ENCODE measurements at places on chromosomes 7 and 10. TPM values are rescaled to one million over a fixed set of nuclear protein-coding genes. Genes with fewer than 3 reads are reported as not detected.

LRRN3 gene
- 196 TPM for total RNA-seq

NPC1L1 gene
- total RNA-seq = not detected

FEZF1 gene
- not detected for total RNA-seq

H2BK1 gene
- total RNA-seq = not detected

VPS37D gene
- total RNA-seq = 0.26 TPM

LRIT1 gene
- not detected for total RNA-seq

IQUB gene
- total RNA-seq = not detected

TMEM184A gene
- total RNA-seq = not detected

GIMAP8 gene
- 22.3 TPM for total RNA-seq

NEURL1 gene
- 1.1 TPM for total RNA-seq

AGAP5 gene
- total RNA-seq = 10.0 TPM

UMAD1 gene
- total RNA-seq = 12.3 TPM

BMS1 gene
- 17.5 TPM for total RNA-seq

DNA sequence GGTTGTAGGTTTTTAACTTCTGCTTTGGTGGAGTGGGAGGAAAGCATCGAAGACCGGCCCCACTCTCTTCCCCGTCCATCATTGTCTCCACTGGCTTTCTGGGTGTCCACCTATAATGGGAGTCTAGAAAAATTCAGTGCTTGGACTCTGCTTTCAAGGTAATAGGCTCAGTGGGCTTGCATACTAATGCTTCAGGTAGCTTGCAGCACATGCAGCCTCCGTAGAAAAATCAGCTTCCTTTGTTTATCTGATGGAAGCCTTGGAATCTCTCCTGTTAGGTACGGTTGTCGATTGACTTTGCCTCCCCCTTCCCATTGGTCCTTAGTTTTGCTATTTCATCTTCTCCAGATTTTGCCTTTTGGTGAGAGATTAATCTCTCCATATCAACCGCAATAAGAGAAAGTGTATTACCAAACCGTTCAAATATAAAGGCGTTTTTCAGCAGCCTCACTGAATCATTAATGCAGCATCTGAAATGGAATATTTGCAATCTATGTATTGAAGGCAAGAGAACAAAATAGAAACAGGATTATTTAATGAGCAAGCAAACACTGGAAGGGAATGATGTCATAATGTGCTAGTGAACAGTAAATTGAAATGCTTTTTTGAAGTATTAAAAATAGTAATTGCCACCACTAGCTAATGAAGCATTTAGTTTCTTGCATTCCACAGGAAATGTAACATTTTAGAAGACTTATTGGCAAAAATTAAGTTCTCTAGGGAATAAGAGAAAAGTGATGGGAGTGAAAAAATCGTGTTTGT lies 944 bp downstream of the AVL9 start:
- H3K27me3 ChIP-seq = no peaks in the 10 kb centered on the region
- DNase-seq = no peak
- peak overlapping the region; percentile 99 for H3K27ac ChIP-seq
- H3K4me1 ChIP-seq = peaks cover 47% of the 10 kb centered on the region

GRCh38 chr7:148700661-148701064 lies 2.0 kb downstream of the CUL1 start:
- H3K4me3 ChIP-seq = peak overlapping the region; percentile 90
- H3K27me3 ChIP-seq = peaks cover 8% of the 10 kb centered on the region
- H3K36me3 ChIP-seq = peaks cover 11% of the 10 kb centered on the region
- H3K4me1 ChIP-seq = peaks cover 59% of the 10 kb centered on the region
- DNase-seq = peak; percentile 63

GRCh38 chr7:24718431-24718831 lies 38.8 kb downstream of the GSDME start:
- H3K4me3 ChIP-seq = no peak overlapping the region
- no peak overlapping the region for H3K27ac ChIP-seq
- peaks cover 23% of the 10 kb centered on the region for H3K4me1 ChIP-seq

DNA sequence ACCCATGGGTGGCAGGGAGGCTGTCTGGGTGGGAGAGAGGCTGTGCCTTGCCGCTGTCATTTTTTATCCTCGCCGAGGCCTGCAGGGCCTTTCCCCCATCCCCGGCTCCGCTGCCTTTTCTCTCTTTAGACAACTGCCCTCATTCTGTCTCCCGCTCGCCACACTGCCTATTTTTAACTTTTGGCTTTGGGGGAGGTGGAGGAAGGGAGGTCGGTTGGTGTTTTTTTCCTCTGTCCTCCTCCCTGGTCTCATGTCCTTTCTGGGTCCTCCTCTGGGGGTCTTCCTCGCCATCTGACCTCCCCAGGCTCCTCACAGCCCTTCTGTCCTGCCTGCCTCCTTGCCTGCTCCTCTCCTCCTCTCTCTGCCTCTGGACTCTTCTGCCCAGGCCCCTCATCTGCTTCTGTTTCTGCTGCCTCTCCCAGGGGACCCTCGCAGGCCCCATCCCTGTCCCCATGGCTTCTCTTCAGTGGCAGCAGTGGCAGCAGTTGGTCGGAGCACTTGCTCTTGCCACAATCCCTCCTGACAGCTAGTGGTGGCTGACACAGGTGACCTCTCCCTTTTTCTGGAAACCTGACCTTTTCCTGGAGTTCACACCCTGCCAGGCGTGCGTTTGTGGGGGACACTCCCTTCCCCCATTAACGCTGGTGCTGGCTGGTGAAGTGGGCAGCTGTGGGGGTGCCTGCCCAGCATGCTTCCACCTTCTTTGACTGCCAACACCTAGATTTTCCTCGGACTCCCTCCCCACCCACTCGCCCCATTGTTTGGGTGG lies 19.5 kb upstream of the PCBD1 start:
- no peak for DNase-seq
- no peak overlapping the region for H3K4me3 ChIP-seq
- no peaks in the 10 kb centered on the region for H3K4me1 ChIP-seq
- H3K27ac ChIP-seq = no peak overlapping the region

DNA sequence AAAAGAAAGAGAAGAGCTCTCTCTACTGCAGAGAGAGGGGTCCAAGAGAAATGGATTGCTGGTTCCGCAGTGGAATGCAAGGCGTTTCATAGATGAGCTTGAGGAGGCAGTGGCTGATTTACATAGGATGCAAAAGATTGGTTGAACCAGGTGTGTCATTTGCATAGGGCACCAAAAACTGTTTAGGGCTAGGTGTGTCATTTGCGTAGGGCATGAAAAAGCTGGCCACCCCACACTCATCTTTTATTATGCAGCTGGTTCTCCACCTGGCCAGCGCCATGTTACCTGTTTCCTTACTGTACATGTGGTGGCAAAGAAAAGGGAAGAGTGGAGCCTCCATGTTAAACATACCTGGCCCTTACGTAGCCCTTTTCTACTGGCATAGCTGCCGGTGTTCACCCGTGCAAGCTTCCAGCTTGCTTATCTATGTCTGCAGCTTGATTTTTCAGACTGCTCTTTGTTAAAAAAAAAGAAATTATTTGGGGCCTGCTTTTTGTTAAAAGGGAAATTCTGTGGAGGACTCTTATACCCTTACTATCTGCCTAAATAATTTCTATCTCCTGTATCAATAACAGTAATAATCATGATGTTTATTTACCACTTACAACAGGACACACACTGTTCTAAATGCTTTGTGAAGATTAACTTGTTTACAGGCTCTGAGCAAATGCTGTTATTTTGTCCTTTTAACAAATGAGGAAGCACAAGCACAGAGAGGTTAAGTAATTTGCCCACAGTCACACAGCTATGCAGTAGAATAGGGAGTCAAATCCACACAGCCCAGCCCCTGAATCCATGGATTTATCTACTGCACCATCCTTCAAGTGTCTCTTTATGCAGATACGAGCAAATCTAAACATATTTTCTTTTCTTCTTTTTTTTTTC lies 33.3 kb downstream of the CASP7 start:
- DNase-seq = no peak
- no peaks in the 10 kb centered on the region for H3K27me3 ChIP-seq

- DNase-seq = no peak
- H3K4me1 ChIP-seq = no peaks in the 10 kb centered on the region
- H3K27ac ChIP-seq = no peak within 1 kb of the TSS
- no peak within 1 kb of the TSS for H3K4me3 ChIP-seq
- peaks cover 29% of the 10 kb centered on the region for H3K27me3 ChIP-seq
Measured at GRCh38 chr7:38977685-38978084, at the start of gene POU6F2. TSS of gene POU6F2 (plus strand) at chr7:38977909. CDS start at chr7:38977954, 45 bp downstream.

DNA sequence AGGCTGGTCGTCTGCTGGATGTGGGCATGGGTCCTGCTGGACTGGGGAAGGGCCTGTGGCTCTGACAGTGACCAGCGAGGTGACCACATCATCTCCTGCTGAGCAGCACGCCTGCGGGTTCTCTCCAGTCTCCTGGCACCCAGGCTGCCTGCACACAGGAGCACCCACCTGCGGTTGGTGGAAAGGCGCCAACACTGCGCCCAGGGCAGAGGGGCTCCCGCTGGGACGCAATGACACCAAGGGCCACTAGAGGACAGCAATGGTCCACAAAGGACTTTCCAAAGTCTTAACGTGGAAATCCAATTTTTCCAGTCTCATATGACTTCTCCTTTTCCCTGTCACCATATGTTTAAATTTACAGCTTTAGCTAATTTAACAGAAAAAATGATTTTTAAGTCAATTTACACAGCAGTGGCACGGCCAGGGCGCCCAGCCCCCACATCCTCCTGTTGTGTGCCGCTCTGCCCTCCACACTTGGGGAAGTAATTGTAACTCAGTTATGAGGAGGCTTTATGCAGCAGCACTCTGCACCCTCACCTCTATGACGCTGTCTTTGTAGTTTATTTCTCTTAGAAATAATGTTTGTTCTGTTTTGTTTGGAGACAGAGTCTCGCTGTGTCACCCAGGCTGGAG lies 38.1 kb downstream of the CFAP46 start:
- H3K36me3 ChIP-seq = no peaks in the 10 kb centered on the region
- H3K4me1 ChIP-seq = peaks cover 10% of the 10 kb centered on the region
- no peak overlapping the region for H3K4me3 ChIP-seq

- H3K36me3 ChIP-seq = no peaks in the 10 kb centered on the region
- DNase-seq = no peak
- no peaks in the 10 kb centered on the region for H3K4me1 ChIP-seq
- H3K27ac ChIP-seq = no peak overlapping the region
- H3K4me3 ChIP-seq = no peak overlapping the region
Measured at GRCh38 chr7:157841773-157842370, 505.1 kb downstream of the DNAJB6 start.

DNA sequence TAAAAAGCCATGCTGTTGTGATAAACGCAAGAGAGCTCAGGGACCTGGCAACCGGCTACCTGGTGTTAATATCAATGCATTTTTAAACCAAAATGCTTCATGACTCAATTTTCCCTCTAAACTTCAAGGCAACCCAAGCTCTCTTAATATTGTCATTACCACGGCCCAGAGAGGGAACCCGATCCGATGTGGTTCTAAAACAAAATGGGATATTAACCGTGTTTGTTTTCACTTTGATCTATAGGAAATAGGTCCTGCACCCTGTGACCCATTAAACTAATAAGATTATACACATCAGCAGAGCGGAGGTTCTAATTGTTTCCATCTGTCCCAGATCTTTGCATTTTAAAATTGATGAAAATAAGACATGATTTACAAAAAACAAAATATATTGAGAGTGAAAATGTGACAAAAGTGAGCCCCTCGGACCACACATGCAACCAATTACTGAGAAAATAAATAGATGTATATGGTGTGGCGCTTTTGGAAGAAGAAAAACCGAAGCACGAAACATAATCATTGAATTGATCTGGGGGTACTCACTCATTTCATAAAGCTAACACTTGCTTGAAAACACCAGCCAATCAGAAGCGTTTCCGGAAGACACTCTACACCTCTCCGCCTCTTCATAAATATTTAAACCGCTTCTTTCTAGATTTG lies 290.3 kb upstream of the NFE2L3 start:
- H3K4me3 ChIP-seq = peak overlapping the region; percentile 74
- H3K27me3 ChIP-seq = peaks cover 66% of the 10 kb centered on the region
- peak overlapping the region; percentile 79 for H3K27ac ChIP-seq
- no peak for DNase-seq
- H3K4me1 ChIP-seq = peaks cover 47% of the 10 kb centered on the region
- peaks cover 17% of the 10 kb centered on the region for H3K36me3 ChIP-seq

GRCh38 chr10:2246747-2247146 lies 509.4 kb upstream of the ADARB2 start:
- no peak overlapping the region for H3K4me3 ChIP-seq
- no peaks in the 10 kb centered on the region for H3K27me3 ChIP-seq
- no peaks in the 10 kb centered on the region for H3K4me1 ChIP-seq
- no peaks in the 10 kb centered on the region for H3K36me3 ChIP-seq
- no peak for DNase-seq

DNA sequence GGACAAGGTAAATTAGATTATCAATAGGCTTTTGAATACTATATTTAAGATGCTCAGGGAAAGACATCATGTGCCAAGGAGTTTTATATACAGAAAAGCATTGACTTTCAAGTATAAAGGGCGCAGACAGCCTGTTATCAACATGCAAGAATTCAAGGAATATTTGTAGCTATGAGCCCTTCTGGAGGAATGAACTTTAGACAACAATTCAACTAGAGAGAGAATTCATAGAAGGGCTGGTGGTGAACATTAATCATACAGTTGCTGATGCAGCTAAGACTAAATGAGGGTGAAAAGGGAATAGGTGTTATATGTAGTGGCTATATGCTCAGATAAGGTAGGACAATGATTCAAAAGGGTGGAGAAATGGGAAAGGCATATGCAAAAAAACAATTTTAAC lies 41.2 kb downstream of the AOAH start:
- H3K4me1 ChIP-seq = peaks cover 76% of the 10 kb centered on the region
- no peak overlapping the region for H3K4me3 ChIP-seq
- peaks cover 41% of the 10 kb centered on the region for H3K36me3 ChIP-seq
- H3K27me3 ChIP-seq = no peaks in the 10 kb centered on the region

- H3K36me3 ChIP-seq = no peaks in the 10 kb centered on the region
- DNase-seq = no peak
- H3K4me3 ChIP-seq = no peak overlapping the region
- H3K27ac ChIP-seq = no peak overlapping the region
Measured at GRCh38 chr7:55140221-55140940, 121.6 kb downstream of the EGFR start.

DNA sequence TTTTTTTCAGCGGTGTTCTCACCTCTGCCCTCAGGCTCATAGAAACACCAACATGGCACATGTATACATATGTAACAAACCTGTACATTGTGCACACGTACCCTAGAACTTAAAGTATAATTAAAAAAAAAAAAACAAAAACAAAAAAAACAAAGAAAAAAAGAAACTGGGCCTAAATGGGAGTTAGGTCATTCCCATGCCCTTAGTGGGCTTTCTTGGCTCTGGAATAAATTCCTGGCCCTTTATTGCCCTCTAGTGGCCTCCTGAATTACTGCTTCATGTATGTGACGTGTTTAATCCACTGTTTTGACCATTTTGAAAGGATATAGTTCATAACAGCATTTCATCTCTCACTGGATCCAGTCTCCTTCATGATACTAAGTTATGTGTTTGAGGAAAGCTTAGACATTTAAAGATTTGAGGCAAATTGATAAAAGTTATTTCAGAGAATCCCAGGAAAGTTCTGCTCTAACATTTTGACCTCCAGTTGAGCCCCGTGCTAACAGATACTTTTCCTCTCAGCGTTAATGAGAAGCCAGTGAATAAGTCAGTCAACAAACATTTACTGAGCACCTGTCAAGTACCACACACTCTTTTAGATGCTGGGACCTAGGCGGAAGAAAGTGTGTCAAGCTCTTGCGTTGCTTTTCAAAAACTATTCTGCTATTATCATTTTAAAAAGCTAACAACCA lies 54.7 kb upstream of the SYPL1 start:
- H3K4me1 ChIP-seq = no peaks in the 10 kb centered on the region
- no peak overlapping the region for H3K4me3 ChIP-seq
- no peaks in the 10 kb centered on the region for H3K36me3 ChIP-seq
- peak; percentile 57 for DNase-seq
- peaks cover 17% of the 10 kb centered on the region for H3K27me3 ChIP-seq

GRCh38 chr7:116588225-116588624 lies 63.4 kb downstream of the CAV1 start:
- H3K27me3 ChIP-seq = peaks cover 17% of the 10 kb centered on the region
- H3K4me1 ChIP-seq = peaks cover 30% of the 10 kb centered on the region
- no peaks in the 10 kb centered on the region for H3K36me3 ChIP-seq
- peak; percentile 52 for DNase-seq
- no peak overlapping the region for H3K27ac ChIP-seq

Data from activated CD8-positive, alpha-beta T cell treated with anti-CD3 and anti-CD28 coated beads, Interleukin-2, amount 10 ng/mL, durations not matched to agents 7 days and 5 days (primary cell).